ENCODE measurements at places on chromosomes 13 and 19.

DNA sequence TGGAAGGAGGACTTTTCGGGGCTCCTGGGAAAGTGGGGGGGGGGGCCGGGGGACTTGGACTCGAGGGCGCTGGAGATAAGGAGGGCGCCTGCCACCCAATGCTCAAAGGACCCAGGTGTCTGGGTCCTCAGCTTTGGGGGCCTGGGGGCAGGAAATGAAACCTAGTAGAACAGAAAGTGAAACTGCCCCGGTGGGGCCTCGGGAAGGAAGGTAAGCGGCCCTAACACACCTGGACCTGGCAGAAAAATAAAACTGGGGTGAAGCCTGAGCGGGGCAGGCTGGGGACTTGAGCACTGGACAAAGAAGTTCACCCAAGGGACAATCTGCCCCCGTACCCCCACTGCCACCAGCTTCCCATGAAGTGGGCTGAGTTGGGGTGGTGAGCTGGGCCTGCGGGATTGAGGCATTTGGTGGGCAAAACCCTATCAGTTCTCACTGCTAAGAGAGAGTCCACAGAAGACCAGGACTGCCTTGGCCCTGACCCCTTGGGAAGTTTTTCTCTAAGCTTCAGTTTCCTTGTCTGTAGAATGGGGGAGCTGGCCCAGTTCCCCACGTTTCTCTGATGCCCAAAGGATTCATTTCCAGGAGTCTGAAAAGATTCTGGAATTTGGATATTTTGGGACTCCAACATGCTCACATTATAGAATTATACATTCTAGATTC is 2.3 kb downstream of the PRKD2 start:
- no peak for DNase-seq

DNA sequence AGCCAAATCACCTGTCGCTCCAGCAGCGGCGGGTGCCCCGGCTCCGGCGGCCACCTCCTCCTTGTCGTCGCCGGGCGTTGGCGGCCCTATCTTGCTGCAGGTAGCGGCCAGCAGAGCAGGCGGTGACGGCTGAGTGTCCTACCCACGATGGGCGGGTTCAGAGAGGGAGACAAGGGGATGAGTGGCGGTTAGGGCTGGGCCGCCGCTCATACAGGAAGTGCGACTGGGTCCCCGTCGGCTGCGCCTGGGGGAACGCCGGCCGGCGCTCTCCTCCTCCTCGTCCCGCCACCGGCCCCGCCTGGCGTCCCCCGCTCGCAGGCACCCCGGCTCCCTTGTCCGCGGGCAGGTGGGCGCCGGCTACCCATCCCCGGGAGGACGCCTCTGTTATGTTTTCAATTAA is 1692.0 kb downstream of the SLITRK5 start:
- no peak for DNase-seq

- no peak for DNase-seq
These were observed 5.7 kb upstream of the ZNF492 start for GRCh38 chr19:22628401-22628800.

- no peak for DNase-seq
These were observed 9.7 kb downstream of the EXOC3L2 start for GRCh38 chr19:45235485-45235884.
